ENCODE measurements at places on chromosomes 7 and 10.
A peak's percentile ranks its signal among the peaks of the same experiment; 100 is the strongest.

DNA sequence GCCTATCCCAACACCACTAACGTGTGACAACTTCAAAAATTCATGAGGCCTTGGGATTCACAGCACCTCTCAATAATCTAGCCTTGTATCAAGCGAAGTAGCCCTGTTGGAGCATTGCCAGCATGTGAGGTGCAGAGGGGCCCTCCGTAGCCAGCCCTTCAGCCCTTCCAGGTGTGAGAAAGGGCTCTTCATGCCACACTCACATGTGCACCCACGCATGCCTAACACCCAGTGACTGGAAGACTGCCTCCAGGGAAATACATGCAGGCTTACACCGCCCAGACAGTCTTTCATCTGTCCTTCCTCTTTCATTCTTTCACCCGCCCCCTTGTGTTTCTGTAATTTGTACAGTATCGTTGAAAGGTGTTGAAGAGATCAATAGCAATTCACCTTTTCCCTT lies 26.1 kb downstream of the LRRC4 start:
- no peak for DNase-seq

GRCh38 chr7:66267249-66267648 lies 62.1 kb downstream of the TPST1 start:
- DNase-seq: no peak

DNA sequence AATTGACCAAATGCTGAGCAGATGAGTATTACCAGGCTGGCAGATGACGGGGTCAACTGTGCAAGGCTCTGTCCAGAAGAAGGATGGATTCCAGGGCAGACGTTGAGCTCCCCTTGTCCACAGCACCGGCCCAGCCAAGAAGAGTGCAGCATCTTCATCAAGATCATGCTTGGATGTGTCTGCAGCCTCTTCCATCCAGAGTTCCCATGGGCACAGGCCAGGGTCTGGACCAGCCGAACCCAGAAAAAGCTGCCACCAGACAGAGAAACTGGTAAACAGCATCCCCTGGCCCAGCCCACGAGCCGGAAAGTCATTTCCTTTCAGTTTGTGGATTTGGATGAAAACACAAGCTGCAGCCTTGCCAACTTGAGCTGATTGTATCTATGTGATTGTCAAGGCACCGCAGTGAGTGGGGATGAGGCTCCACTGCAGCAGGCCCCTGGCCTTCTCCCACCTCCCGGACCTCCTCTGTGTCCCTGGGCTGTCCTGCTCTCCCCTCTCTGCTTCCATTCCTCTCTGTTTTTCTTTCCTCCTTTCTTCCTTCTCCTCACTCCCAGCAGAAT lies 321.8 kb downstream of the TCERG1L start:
- DNase-seq: no peak

- no peak for DNase-seq
Observed at GRCh38 chr7:83394776-83395175, 232.1 kb upstream of the PCLO start.

- DNase-seq: no peak
Observed at GRCh38 chr7:32070406-32071360, at the start of gene PDE1C. TSS of gene PDE1C (minus strand) at chr7:32070407.

GRCh38 chr7:84829719-84830118 lies 357.1 kb downstream of the SEMA3D start:
- DNase-seq: no peak

GRCh38 chr10:73591935-73592699 lies 975 bp upstream of the USP54 start:
- DNase-seq: peak; percentile 48

- peak; percentile 26 for DNase-seq
Observed at GRCh38 chr7:151113344-151114150, 27.3 kb downstream of the AGAP3 start.

GRCh38 chr10:131067690-131068089 lies 243.8 kb downstream of the TCERG1L start:
- DNase-seq: no peak

DNA sequence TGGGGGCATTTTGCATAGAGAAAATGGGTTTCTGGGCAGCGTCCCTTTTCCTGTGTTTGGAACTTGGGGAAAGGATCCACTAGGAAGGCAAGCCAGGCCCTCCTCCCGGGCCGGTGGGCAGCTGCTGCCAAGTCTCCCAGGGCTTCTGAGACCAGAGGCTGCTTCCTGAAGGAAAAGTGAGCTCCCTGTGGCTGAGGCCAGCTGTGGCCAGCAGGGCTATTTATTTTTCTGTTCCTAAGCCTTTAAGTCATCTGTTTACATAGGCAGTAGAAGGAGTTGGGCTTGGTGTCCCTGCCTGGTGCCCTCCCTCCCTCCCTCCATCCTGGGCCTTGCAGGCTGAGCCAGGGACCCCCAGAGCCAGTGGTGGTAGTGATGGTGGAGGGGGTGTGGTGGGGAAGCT lies 70.5 kb upstream of the COL13A1 start:
- DNase-seq: no peak

GRCh38 chr10:27494116-27494805 lies 9.8 kb upstream of the RAB18 start:
- no peak for DNase-seq

DNA sequence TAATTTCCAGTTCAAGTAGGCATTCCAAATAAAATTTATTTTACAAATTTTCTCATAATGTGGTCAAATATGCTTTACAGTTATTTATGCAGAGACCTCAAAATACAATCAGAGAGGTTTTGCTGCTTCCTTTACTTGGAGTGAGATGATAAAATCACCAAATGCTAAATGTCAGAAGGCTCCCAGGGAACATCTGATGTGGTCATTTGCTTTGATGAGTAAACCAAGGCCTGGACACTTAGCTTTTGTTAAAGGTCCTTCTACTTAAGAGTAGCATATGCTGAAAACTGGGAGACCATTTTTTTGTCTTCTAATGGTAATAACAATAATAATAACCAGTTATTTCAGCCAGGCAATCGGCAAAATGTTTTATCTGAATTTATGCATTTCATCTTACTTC lies 60.6 kb upstream of the AKR1E2 start:
- DNase-seq: no peak

- no peak for DNase-seq
Observed at GRCh38 chr10:80598084-80598798, 60.5 kb downstream of the SH2D4B start.

DNA sequence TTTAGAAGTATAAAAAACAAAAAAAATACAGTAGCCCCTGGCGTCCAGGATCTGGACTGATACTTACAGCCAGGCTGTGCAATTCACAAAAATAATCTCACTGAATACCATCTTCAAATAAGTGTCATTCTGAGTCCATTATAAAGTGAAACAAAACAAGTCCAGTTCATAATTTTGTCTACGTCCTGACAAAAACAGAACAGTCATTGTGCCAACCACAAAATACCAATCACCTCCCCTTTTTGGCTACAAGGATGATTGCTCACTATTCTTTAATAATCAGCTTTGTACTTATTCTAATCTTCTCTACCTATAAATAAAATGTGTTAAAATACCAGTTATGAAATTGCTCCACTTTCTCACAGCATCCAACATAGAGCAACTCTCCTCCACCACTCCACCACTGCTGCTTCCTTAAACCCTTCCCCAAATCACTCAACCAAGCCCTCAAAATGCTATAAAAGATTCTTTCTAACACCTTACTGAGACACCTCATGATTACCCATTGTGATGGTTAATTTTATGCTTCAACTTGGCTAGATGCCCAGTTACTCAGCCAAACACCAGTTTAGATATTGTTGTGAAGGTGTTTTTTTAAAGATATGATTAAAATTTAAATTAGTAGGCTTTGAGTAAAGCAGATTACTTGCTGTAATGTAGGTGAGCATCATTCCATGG lies 479.8 kb upstream of the SEMA3A start:
- no peak for DNase-seq

DNA sequence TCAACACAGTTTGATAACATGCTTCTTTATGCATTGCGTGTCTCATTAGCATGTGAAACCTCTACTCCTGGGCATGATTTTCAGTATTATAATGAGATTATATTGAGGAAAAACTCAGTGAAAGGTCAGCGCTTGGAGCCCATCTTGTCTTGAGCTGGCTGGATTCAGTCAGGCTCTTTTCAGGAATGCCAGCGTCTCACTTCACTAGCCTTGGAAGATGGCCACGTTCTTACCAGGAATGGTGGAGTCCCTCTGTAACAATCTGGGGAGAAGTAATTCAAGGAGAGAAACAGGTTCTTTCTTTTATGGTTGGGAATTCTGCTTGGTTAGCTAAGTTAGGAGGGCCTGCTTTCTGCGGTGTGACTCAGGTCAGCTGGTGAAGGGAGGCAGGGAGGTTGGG lies 241.0 kb downstream of the GALNT17 start:
- DNase-seq: no peak

GRCh38 chr7:18706670-18707069 lies 211.1 kb downstream of the HDAC9 start:
- no peak for DNase-seq

GRCh38 chr7:28842769-28843295 lies 115.3 kb downstream of the TRIL start:
- DNase-seq: no peak

- DNase-seq: no peak
Observed at GRCh38 chr7:101954499-101954898, 137.1 kb downstream of the CUX1 start.

DNA sequence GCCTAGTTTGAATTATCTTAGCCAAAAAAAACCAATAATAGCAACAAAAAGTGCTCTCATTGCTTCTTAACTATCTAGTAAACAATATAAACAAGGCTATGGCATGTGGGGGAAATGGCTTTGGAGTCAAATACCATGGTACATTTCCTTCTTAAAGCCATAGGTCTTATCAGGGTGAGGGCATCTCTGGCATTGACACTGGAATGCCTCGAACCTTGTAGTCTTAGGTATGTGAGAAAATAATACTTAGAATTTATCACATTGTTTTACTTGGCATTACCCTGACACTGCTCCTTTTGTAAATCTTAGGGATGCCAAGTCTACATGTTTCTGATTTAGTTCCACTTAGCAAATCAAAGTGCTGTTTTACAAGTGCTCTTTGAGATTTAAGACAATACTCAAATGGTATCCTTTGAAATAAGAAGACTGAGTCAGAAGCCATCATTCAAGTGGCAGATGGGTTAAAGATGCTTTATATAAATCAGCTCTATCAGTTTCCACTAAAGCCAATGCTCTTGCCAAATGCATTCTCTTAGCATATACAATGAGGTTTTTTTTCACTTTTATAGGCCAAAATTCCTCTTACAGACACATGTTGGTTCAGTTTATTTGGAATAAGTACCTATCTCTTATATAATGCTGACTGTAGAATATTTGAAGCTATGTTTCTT lies 155.2 kb downstream of the HPSE2 start:
- DNase-seq: no peak

DNA sequence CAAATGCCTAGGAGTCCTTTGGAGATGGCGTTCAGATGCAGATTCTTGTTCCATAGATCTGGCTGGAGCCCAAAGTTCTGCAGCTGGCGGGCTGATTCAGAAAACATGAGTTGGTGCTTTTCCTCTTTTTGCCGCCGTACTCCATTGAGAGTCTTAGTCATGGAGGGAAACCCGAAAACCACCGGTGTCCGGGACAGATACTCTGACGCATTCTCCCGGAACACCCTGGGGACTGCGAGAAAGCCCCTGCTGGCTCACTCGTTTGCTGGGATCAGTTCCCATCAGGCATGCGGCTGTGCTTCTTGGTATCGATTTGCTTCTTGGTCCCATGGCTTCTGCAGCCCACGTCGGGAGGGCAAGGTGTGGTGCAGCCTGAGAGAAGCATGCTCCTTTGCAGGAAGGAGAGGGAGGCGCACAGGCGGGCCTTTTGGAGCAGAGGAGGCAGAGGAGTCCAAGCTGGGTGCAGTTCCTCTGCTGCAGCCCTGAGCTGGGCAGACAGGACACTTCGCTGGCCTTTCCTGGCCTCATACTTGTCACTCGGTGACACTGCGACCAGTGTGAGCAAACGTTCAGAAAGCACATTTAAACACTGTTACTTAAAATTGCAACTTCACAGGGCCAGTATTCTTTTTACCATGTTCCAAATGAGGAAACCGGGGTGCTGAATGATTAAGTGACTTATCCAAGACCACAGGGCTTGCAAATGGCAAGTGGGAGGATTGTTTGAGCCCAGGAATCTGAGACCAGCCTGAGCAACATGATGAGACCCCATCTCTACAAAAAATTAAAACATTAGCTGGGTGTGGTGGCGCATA lies 30.6 kb upstream of the PFKFB3 start:
- no peak for DNase-seq

DNA sequence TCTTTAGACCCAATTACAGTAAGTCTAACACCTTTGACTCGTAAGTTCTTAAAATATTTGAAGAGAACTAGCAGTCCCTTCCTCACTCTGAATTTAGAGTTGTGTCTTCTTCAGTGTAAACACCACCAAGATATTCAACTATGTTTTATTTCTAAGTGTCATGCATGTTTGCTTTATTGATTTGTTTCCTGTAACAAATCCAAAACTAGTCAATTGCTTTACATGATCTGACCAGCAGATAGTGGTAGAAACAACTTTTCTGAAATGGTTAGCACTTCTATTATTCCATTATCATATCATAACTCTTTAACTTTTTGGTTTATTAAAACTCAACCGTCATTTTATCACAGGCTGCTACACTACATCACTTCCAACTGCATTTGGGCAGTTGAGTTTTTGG lies 90.1 kb downstream of the INHBA start:
- DNase-seq: no peak

DNA sequence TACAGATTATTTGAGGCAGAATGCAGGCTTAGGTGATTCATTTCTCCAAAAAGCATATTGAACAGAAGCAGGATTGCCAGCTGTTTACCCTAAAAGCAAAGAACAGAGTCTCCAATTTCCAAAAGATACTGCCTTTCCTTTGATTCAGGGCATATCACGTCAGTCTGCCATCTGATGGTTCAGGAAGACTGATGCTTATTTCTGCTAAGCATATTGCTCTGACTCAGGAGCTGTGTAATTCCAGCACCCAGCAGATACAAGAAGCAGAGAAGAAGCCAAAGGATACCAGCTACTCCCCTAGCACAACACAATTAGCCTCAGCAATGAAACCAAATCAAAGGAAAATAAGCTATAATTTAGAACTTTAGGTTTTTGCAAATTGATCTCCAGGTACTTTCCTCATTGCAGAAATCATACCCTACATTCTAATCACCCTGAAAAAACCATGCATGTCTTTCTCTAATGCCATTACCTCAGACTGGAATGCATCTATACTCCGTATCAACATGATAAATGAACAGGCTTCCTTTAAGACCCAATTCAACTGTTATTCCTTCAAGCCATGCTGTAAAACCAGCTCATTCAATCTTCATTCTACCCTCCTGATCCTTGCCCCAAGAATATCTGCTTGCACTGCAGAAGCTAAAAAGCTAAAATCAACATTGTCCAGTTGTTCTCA lies 55.1 kb downstream of the ABI1 start:
- no peak for DNase-seq
